NCI-H1048 (cell line): ENCODE measurements at places on chromosomes 16 and 17.

DNA sequence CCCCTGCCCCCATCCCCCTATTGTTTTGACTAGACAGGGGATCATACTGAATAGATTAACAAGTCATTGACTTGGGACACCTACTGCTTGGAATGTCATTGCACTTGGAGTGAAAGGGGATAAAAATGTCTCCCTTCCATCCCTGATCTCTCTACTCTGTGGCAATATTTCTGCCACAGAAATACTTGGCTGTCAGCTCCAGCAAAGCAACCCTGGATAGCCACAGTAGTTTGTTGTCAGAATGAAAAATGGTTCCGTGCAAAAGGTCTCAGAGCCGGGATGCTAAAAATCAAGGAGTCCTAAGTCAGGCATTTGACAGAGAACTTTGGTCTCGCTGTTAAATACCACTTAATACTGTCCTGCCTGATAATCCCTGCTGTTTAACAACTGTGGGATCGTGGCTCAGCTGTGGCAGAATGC, 722.0 kb upstream of the SOX9 start:
- DNase-seq, result no peak

DNA sequence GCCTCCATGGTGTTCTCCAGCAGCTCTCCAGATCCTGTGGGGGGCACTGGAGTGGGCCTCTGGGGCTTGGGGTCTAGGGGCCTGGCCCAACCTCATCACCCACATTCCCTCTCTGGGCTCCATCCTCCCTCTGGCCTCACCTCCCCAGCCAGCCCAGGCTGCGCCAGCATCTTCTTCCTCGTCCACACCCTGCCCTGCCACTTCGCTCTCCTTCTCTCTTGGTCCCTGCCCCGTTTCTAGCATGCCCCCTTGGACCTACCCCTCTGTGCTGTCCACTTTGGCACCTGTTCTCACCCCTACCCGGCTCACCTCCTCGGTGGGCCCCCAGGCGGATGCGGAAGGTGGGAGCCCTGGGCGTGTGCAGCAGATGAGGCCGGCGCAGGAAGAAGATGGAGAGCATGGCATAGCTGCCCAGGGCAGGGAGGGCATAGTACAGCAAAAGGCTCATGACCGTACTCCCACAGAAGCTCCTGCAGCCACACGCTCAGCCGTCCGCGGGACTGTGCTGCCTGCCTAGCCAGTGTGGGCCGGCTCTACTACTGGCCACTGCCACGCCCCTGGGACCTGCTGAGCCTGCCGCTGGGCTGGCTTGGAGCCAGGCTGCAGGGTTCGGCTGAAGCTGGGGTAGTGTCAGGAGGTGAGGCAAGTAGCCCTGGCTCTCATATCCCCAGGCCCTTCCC, at the start of gene GDPD3:
GDPD3 (minus strand) TSS at position 507 of the 680 bp plus-strand sequence; CDS start at position 448, 59 bp downstream.
- DNase-seq, result no peak

GRCh38 chr17:39026980-39027451, 59.8 kb upstream of the FBXO47 start:
- DNase-seq, result no peak

- DNase-seq, result no peak
These were observed 17.5 kb downstream of the COG7 start for GRCh38 chr16:23435500-23435899.

- DNase-seq, result no peak
These were observed 22.4 kb upstream of the PNPO start for GRCh38 chr17:47918991-47919390.

GRCh38 chr16:78437352-78437968, 338.0 kb downstream of the WWOX start:
- no peak for DNase-seq

DNA sequence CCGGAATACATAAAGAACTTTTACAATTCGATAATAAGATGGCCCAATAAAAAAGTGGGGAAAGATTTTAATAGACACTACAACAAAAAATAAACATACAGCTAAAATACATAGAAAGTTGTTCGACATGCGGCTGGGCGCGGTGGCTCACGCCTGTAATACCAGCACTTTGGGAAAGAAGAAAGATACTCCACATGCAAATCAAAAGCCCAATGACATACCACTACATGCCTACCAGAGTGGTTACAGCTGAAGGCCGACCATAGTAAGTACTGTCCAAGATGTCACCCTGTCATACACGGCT, 9.3 kb downstream of the PRCD start:
- DNase-seq, result no peak

- DNase-seq, result no peak
These were observed 378.0 kb upstream of the CA10 start for GRCh38 chr17:52536489-52536888.

DNA sequence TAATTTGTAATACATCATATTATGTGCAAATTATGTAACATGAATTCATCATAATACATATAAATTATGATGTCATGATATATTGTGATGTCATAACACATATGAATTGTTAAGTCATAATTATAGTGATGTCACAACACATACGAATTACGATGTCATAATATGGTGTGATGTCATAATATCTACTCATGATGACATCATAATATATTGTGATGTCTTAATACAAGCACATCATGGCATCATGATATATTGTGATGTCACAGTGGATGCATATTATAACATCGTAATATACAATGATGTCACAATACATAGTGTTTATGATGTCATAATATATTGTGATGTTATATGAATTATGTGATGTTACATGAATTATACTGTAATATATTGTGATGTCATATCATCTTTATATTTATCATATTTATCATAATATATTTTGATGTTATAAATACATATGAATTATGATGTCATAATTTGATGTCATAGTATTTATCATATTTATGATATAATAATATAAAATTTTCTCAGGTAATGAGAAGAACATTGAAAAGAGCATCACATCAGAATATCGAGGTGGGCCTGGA, 1793.0 kb downstream of the TP53TG3F start:
- DNase-seq, result no peak

- no peak for DNase-seq
These were observed 2.8 kb upstream of the PITPNM3 start for GRCh38 chr17:6558932-6559752.
